ENCODE measurements at places on chromosomes 7 and 10. TPM values are rescaled to one million over a fixed set of nuclear protein-coding genes. Genes with fewer than 3 reads are reported as not detected.

DNA sequence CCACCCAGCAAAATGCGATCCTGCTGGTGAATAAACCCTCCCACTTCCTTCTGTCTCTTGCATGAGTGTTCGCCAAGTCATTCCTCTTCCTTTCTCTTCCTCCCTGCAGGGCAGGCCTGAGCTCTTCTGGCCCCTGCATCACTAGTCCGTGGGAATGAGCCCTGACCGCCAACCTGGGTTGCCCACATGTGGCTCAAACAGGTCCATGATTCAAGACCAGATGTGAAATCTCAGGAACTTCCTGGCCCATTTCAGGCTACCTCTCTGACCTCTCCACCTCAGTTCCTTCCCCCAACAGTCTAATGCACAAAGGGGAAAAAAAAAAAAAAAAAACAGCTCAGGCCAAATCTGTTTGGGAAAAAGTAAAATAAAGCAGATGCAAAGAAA, 5.4 kb upstream of the YWHAG start:
- DNase-seq: no peak

DNA sequence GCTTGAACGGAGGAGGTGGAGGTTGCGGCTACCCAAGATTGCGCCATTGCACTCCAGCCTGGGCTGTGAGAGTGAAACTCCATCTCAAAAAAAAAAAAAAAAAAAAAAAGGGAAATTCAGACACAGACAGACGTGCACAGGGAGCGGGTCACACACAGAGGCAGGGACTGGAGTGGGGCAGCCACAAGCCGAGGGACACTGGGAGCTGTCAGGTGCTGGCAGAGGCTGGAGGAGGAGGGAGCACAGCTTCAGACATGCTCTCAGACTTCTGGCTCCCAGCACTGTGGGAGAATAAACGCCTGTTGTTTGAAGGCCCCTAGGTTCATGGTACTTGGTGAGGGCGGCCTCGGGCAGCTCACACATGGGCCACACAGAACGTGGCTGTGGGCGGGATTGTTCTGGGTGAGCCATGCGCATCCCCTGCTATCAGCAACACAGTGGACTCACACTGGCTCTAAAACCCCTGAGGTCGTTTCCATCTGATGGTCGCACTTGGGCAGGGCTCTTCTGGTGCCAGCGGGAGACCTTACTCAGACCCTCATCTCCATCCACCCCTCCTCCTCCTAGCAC, 375.9 kb downstream of the DNAJB6 start:
- no peak for DNase-seq

GRCh38 chr10:93482145-93482834, at the start of gene MYOF:
MYOF (minus strand) TSS chr10:93482334; CDS start chr10:93482194, 140 bp downstream.
- peak; percentile 87 for DNase-seq

DNA sequence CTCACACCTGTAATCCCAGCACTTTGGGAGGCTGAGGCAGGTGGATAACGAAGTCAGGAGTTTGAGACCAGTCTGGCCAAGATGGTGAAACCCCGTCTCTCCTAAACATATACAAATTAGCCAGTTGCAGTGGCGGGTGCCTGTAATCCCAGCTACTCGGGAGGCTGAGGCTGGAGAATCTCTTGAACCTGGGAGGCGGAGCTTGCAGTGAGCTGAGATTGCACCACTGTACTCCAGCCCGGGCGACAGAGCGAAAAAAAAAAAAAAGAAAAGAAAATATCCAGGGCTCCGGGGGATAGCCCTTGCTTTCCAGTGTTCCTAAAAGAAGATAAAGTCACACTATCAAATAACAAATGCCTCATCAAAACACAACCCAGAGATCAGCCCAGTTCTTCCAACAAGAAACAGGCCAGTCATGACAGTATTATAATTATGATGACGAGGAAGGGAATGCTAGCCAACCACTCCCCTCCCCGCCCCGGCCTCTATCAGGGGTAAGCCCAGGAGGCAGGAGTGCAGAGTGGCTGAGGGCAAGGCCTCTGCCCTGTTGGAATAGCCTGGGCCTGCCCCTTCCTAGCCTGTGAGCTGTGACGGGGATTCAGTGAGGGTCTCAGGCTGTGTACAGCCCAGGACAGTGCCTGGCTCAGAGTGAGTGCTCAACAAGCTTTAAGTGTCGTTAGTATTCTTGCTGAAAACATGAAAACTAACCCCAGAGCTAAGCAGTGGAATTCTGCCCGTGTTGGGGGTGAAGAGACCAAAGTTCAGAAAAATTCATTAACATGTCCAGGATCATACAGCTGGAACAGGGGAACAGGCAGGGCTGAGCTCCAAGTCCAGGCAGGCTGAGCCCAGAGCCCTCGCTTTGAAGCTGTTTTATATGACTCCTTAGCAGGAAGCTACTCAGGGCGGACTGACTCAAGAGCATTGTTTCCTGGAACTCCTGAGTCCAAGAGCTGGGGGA, 54.3 kb downstream of the FAM241B start:
- DNase-seq: peak; percentile 87

DNA sequence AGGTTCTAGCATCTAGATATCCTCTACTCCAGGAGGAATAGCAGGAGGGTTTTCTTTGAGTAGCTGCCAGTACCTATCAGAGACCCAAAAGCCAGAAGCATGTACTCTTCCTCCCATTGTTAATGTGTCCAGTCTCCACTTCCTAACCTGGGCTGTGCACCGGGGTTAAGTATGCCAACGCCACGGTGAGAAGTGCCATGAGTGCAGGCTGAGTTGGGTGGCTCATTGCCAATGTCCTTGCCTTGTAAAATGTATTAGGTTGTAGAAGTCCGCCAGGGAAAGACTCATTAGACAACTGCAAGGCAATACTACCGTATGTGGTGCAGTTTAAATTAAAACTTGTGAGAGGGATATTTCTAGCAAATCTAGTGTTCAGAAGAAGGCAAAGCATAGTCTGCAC, 55.0 kb upstream of the PRR15 start:
- no peak for DNase-seq

- DNase-seq: no peak
These were observed 25.4 kb upstream of the MRC1 start for GRCh38 chr10:17783751-17784150.

DNA sequence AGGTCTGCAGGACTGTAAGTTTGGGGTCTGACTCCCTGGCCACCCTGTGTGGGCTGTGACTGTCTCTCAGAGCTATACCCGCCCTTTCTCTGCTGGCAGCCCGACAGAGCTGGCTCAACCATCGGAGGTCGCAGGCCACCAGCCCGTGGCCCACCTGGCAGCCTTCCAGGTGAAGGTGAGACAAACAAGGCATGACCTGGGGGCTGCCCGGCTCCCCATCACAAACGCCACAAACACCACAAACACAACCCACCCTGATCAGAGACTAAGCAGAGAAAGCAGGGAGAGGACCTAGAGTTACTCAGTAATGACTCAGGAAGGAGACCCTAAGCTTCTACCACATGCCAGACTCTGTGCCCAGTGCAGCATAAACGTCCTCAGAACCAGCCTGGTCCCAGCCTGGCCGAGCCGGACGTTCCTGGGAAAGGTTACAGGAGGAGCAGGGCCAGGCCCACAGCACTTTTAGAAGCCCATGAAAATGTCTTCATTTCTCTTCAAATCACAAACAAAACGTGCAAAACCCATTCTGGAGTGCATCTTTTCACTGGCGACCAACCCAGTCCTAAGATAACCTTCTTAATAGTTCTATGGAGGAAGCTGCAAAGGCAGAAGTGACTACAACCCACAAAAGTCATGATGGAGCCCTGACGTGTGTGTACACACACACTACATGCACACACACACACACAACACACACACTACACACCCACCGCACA, 66.8 kb downstream of the MKI67 start:
- no peak for DNase-seq

DNA sequence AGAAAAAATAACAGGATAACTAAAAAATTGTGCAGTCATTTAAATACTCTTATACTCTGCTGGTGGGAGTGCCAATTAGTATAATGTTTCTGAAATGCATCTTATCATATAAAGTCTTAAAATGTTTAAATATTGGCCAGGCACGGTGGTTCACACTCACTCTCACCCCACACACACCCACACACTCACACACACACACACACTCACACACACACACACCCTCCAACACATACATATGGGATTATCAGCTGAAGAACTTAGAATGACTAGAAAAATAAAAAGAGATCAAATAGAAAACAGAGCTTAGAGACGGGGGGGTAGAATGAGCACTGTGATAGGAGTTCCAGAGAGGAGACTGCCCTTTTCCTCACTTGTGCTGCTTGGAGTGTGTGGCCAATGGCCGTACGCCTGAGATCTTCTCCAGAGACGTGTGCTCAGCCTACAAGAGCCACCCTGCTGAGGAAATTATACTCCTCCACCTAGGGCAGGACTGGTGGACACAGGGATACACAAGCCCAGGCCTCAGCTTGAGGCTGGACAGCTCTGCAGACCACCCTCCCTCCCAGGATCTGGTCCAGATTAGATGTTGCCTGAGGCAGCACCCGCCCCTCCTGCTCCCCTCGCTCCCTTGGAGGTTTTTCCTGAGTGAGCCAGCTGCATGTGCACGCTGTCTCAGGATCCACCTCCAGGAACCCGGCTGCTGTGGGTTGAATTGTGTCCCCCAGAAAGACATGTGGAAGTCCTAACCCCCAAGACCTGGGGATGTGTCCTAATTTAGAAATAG, 26.5 kb upstream of the PRKAG2 start:
- DNase-seq: no peak

DNA sequence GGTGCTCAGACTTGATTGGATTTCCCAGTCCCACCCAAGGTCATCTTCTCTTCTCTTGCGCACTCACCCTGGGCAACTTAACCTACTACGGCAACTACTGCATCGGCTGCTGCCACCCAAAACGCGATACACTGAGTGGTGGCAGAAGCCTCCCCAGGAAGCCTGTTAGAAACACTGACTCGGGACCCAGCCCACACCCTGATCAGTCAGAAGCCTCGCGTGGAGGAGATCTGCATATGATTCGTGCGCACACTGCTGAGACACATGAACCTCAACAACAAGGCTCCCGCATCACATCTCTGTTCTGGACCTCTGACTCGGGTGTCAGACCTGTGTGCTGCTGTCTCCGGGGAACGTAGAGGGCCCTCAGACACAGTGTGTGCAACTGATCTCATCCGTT, 419.5 kb downstream of the PAXIP1 start:
- no peak for DNase-seq

- no peak for DNase-seq
These were observed 2.3 kb downstream of the DNTT start for GRCh38 chr10:96306516-96306915.

DNA sequence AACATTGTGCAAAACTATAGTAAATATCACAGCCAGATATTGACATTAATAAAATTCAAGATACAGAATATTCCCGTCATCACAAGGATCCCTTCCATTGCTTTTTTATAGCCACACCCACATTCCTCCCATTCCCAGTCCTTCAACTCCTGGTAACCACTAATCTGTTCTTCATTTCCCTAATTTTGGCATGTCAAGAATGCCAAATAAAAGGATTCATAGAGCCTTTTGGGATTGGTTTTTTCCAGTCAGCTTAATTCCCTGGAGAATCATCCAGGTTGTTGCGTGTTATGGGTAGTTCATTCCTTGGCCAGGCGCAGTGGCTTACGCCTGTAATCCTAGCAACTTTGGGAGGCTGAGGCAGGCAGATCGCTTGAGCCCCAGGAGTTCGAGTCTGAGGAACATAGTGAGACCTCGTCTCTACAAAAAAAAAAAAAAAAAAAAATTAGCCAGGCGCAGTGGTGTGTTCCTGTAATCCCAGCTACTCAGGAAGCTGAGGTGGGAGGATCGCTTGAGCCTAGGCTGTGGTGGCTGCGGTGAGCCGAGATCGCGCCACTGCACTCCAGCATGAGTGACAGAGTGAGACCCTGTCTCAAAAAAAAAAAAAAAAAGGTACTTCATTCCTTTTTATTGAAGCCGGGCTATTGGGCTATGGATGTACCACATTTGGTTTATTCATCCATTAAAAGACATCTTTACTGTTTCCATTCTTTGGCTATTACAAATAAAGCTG, 2.7 kb downstream of the OGDH start:
- DNase-seq: no peak

Gene MRC1
- 2.4 TPM for total RNA-seq

Gene JCAD
- 12.8 TPM for total RNA-seq

Gene PPP1R17
- total RNA-seq: not detected

DNA sequence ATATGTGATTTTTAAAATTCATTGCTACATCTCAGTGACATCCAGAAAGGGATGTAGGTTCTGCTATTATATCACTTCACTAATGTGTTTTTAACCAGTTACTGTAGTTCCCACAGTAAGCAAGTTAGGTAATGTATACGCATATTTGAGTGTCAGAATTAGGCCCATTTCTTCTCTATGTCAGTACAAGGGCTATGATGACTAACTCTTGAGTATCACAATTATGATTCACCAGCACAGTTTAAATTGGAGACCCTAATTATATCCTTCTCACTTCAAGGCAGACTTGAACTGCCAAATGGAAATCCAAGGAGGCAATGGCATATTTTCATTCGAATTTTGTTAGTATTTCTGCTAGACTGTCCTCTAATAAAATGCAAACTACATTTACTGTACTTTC, 23.6 kb downstream of the BZW2 start:
- DNase-seq: no peak

- DNase-seq: no peak
These were observed 65.4 kb downstream of the GRID1 start for GRCh38 chr10:86300931-86301830.

Gene EVX1
- 1.1 TPM for total RNA-seq

DNA sequence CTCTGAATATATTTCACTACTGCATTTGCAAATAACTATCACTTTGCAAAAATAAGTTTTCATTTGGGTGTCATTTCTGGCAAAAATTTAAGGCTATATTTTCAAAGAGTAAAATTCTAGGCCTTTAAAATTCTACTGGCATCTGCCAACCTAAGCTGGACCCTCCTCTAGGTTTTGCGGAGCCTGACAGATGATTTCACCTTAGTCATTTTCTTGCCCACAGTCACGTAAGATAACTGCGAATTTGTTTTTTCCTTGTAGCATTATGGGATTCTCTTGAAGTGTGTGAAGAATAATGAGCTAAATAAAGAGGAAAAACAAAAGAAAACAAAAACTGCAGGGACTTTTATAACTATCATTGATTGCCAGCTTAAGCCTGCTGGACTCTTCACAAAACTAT, 7.8 kb downstream of the MEOX2 start:
- no peak for DNase-seq

Gene TDRD1
- total RNA-seq: not detected

Gene EXOC6
- total RNA-seq: 16.0 TPM

Data from hepatocyte (in vitro differentiated cells).